ENCODE measurements at places on chromosomes 12 and 14.
A peak's percentile ranks its signal among the peaks of the same experiment; 100 is the strongest.

DNA sequence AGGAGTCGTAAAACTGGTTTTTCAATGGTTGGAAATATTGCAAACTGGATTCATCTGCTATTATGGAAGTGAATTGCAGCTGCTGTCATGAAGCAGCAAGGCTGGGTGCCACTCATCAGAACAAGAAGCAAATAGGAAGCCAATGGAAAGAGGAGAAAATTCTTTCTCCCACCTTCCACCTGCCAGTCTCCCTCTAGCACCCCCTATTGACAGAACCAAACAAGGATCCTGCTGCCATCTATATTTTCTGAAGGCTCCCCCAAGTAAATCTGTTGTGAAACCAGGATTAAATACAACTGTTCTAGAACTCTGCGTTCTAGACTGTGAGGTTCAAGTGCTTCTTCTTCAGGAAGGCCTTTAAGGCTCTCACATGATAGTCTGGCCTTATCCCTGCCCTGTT is 286.6 kb downstream of the AACS start:
- DNase-seq, result no peak

DNA sequence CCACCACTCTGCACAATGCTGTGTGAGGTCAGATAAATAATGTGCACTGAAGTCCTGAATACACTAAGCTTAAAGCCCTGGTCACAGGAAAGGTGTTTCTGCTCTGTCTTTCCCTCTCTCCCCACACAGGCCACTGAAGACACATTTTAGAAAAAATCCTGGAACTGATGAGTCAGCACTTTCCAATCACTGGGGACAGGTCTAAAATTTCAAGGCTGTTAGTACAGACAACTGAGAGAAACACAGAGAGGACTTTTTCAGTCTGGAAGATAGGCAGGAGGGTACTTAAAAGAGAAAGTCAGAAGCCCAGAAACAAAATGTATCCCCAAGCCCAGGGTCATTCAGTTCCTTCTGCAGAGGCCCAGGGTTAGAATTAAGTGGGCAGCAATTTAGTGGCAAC is 333.9 kb upstream of the CCDC196 start:
- DNase-seq, result no peak

DNA sequence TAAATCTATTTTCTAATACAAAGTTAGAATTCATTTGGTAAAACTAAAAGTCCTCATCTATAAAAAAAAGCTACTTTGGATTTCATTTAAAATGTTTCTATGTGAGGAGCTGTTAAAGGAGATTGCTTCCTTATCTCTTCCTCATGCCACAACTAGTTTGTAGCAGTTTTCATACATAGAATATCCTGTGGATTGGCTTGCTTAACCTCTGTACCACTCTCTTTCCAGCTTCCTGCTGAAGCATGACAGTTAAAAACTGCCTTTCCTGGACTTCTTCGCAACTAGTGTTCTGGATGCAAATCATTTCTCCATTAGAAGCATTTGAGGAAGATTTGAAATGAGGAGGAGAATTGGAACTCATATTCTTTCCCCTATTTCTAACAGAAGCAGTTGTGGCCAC is 49.6 kb downstream of the ST8SIA1 start:
- no peak for DNase-seq

- peak; percentile 75 for DNase-seq
These were observed 459.4 kb downstream of the ETNK1 start for GRCh38 chr12:23084236-23084995.

DNA sequence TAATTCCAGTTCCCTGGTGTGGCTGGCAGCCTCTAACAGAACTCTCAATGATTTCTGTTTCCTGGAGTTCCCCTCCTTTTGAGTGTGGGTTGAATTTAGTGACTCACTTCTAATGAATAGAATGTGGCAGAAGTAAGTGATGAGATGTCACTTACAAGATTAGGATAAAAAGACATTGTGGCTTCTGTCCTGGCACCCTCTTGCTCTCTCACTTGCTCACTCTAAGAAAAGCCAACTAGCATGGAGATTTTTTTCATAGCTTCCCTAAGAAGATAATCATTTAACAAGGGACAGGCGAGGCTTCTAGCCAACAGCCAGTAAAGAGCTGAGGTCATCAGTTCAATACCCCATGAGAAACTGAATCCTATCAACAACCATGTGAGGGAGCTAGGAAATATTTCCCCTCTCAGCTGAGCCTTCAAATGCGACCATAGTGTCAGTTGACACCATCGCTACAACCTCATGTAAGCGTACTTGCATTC is 156.7 kb downstream of the TMTC3 start:
- DNase-seq, result peak; percentile 4

DNA sequence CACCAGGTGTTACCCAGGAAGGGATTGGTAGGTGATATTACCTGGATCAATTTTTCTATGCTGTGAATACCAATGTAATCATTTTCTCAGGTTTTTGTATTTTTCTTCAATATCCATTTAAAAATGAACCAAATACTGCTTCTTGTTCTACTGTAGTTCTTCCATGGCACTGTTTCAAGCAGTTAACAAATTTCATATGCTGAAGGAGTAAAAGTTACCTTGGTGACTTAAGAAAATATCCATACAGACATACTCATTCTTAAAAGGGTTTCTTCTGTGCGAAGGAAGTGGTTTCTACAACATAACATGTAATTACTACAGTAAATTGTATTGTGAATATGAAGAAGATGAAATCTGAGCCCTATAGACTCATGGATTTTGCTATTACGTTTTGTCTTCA is 222.5 kb downstream of the TMEM117 start:
- no peak for DNase-seq

GRCh38 chr14:68626386-68626785 is 166.5 kb downstream of the ZFP36L1 start:
- no peak for DNase-seq

- no peak for DNase-seq
These were observed 152.0 kb upstream of the AEBP2 start for GRCh38 chr12:19287302-19287701.

GRCh38 chr12:89117448-89118034 is 234.8 kb downstream of the DUSP6 start:
- peak; percentile 10 for DNase-seq

- no peak for DNase-seq
These were observed 103.9 kb downstream of the BTG1 start for GRCh38 chr12:92041742-92042141.

Data from urothelium cell line (cell line).